ENCODE measurements at places on chromosomes 6 and 20.

DNA sequence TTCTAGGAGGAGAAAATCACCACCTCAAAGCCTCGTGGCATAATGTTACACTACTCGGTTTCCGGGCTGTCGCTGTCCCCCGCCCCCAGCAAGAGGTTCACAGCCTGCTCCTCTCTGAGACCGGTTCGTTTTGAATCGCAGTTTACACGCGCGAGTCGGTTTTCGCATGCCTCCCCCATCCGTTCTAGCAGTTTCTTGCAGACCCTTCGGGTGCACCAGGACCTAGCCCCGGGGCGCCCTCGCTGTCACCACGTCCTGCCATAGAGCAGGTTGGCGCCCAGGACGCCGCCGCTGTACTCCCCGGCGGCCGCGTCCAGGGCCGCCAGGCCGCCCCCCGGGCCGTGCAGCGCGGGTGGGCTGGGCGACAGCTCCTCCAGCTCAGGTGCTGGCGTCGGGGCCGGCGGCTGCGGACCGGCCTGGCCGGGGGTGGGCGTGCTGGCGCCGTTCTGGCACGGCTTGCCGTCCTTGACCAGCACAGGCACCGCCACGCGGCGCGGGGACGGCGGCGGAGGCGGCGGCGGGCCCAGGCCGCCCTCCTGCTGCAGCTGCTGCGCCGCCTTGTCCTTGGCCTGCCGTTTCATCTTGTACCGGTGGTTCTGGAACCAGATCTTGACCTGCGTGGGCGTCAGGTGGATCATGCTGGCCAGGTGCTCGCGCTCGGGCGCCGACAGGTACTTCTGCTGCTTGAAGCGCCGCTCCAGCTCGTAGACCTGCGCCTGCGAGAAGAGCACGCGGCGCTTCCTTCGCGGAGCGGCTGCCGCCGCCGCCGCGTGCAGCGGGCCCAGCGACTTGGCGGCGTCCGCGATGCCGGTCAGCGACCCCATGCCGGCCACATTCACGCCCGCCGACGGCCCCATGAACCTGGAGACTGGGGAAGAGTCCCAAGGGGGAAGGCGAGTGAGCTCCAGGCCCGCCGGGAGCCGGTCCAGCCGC, 1.4 kb downstream of the NKX2-4 start:
- DNase-seq: no peak

- no peak for DNase-seq
Measured at GRCh38 chr6:133637436-133637835, 251.5 kb upstream of the TCF21 start.

DNA sequence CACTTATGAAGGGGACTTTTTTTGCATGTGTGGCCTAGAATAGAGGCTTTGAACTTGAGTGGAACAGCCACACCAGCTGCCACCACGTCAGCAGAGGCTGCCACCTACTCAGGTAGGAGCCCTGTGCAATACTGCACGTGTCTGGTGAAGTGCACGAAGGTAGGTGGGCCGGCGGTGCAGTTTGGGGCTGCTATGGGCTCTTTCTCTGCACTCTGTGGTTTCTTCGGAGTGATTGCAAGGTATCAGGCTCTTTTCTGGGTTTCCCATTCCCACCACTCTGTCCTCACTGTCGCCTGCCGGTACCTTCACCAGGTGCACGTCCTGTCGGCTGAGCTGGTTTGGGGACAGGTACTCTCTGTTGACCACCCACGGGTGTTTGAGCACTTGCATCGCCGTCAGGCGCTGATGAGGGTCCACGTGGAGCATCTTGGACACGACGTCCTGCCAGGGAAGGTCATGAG, 30.8 kb upstream of the MPC1 start:
- no peak for DNase-seq

DNA sequence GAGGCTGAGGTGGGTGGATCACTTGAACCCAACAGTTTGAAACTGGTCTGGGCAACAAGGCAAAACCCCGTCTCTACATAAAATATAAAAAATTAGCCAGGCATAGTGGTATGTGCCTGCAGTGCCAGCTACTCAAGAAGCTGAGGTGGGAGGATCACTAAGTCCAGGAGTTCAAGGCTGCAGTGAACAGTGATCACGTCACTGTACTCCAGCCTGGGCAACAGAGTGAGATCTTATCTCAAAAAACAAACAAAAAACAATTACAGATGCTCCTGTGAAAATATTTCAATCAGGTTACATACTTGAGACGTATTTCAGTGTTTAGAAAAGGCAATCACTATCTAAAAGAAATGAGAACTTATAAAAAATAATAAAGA, 33.8 kb downstream of the RANBP9 start:
- DNase-seq: no peak

DNA sequence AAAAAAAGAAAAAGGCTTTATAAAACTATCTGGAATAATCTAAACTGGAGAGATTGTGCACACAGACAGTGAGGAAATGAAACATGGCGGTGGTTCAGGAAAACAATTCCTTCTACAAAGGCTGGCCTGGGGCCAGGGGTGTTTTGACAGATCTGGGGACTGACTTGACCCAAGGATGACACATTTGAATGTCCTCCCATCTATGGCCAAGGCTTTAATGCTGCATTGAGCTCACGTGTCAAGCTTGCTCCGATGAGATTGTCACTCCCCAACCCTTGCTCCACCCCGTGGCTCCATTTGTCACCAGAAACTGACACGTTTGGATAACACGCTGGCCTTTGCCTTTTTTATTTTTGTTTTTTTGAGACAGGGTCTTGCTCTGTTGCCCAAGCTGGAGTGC, 156.1 kb downstream of the ZFP64 start:
- DNase-seq: no peak

GRCh38 chr20:15076785-15077184, 739.4 kb upstream of the FLRT3 start:
- DNase-seq: no peak

DNA sequence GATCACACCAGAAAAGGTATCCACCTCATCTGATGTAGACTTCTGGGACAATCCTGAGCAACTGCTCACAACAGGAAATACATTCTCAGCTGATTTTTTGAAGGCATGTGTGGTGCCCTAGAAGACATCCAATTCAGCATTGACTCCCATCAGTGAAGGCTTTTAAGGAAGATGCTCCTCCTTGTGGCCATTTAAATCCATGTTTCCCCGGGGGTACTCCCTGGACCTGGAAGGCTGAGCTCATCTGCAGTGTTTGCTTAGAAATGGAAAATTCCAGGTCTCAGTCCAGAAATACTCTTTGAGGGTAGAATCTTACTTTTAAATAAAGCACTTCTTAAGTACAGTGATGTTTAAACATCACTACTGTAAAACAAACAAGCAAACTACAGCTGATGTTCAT, 195.5 kb upstream of the PDE10A start:
- DNase-seq: no peak

DNA sequence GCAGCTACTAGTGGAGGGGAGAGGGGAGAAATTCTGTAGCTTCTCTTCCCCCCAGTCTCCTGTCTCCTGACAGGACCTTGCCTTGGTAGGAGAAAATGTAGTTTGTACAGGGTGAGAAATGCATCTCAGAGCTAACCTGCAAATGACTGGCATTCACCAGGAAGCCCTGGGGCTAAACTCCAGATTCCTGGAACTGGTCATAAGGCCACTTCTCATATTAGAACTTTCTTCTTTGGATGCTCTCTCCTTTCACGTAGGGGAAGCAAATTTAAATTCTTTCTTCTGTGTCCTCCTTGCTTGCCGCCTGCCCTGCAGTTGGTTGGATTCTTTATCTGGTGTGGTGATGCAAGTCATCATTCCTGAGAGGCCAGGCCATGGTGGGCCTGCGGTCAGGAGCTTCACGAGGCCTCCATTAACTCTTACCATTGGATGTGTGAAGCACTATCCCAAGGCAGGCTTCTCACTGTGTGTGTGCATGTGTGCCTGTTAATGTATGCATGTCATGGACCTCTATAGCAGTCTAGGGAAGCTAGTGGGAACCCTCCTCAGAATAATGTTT, 182.0 kb downstream of the PHF3 start:
- no peak for DNase-seq

GRCh38 chr20:34331838-34332237, 28.7 kb upstream of the AHCY start:
- no peak for DNase-seq

DNA sequence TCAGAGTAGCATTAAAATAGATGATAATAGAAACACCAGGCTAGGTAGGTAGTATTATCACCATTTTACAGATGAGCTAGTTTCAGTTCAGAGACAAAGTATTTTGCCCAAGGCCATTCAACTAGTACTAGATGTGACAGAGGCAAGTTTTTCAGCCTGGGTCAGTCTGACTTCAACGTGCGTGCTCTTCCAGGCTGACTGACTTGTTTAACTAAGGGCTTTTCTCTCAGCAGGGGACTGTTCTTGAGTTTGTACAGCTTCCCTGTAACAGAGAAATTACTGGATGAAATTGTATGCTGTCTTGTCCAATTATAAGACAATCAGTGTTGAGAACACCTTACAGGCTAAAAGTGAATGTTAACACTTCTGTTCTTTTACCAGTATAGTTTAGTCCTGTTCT, 333.5 kb upstream of the MAN1A1 start:
- DNase-seq: no peak

DNA sequence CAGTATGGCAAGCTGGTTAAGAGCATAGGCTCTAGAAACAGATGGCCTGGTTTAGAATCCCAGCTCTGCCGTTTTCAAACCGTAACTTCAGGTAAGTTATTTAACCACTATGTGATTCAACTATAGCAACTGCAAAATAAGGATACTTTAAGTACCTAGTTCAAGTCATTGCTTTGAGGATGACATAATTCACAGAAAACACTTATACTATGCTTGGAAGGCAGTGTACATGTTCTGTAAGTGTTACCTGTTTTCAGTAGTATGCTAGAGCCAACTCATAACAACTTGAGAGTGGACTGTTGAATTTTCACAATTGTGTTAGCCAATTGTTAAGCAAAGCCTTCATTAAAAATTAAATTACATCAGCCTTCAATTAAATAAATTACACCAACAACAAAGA, 134.8 kb upstream of the BEND6 start:
- no peak for DNase-seq

- DNase-seq: no peak
Measured at GRCh38 chr6:116992546-116992945, 115.5 kb downstream of the RFX6 start.

GRCh38 chr6:82909551-82909950, 156.1 kb downstream of the UBE3D start:
- DNase-seq: peak; percentile 50

DNA sequence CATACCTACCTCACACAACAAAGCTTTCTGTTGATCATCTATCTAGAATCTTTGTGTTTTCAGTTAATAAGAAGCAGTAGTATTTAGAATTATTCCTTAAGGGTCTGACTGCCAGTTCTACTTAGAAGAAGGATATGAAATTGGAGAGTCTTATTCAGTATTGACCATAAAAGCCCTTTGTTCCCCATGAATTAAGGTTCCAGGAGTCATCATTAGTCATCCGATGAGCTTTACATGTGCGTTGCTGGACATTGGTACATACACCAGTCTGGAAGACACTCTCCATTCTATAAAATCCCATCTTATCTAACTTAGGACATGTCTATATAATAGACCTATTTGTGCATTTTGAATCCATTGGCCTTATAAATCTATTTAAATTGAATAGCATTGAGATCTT, 34.4 kb upstream of the RNF217 start:
- peak; percentile 18 for DNase-seq

- DNase-seq: no peak
Measured at GRCh38 chr20:48158014-48158413, 372.7 kb upstream of the SULF2 start.

DNA sequence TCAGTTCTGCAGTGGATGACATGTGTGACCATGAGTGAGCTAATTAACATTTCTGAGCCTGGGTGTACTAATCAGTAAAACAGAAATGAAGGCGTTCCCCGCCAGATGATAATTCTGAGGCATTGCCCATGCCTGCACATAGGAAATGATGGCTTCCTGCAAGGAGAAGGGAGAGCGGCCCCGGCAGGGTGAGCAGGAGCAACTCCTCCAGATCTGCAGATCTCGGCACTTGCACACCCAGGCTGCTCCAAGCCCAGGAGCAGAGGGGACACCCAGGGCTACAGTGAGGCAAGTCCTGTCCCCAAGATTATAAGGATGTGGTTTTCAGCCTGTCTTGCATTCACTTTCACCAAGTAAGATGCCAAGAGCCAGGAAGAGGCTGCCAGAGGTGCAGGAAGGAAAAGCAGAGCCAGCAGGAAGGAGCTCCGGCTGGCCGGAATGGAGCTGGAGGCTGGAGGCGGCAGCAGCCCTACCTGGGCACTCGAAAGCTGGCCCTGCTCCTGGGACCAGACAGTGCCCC, 177.5 kb upstream of the CST7 start:
- DNase-seq: no peak

- no peak for DNase-seq
Measured at GRCh38 chr6:164982389-164982788, 327.0 kb downstream of the C6orf118 start.

GRCh38 chr6:167148021-167148420, 9.8 kb downstream of the GPR31 start:
- DNase-seq: no peak

DNA sequence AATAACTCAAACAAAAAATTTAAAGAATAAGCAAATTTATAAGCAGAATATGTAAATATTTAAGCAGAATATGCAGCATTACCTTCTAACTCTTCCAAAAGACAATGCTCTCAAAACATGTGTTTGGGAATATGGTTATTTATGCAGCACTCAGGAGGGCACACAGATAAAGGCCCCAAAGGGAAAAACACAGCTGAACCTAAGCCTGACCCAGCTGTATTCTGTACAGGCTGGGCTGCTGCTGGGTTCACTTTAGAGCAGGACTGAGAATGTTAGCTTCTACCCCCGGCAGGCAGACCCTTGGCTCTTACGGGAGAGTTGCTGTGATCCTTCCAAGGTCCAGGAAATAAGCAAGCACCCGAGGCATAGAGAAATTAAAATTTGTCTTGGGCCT, 37.3 kb downstream of the ABHD12 start:
- no peak for DNase-seq

DNA sequence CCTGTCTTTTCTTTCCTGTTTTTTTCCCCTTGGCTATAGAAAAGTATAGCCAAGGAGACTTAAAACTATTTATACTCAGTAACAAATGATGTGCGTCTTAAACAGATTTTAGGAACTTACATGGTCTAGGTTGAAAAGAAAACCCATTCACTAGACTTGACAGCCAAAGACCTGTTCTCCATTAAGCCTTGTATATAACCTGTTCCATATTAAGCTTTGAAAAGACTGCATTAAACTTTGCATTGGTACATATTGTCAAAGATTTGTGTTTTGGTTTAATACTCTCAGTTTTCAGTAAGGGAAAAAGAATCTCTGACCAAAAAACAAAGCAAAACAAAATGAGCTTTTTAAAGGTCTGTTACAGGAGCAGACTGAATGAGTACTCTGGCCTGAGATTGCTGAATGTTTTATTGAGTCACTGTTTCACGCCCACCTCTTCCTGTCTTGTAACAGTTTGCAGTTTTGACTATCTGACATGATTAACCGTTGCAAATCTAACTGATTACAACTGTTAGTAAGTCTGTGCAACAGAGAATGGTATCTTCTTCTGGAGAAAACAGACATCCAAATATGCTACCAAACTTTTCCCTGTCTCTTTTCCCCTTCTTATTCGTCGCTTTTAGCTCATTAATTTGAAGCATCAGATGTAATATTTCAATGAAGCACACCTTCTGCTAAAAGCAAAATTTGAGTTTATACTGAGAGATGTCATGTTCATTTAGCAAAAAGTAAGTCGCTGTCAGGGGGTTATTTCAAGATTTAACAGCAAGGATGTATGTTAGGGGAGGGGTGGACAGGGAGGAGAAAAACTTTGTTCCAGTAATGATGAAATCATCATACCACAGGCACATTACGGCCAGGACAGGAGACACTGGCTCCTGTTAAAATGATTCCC, 59.1 kb upstream of the SUPT3H start:
- DNase-seq: peak; percentile 87

- peak; percentile 75 for DNase-seq
Measured at GRCh38 chr6:96794980-96795379, 42.3 kb downstream of the GPR63 start.

- DNase-seq: peak; percentile 35
Measured at GRCh38 chr6:45115696-45116095, 212.4 kb upstream of the RUNX2 start.

Data from fibroblast of skin of right biceps (primary cell).